ENCODE measurements at places on chromosomes 7 and 10.

DNA sequence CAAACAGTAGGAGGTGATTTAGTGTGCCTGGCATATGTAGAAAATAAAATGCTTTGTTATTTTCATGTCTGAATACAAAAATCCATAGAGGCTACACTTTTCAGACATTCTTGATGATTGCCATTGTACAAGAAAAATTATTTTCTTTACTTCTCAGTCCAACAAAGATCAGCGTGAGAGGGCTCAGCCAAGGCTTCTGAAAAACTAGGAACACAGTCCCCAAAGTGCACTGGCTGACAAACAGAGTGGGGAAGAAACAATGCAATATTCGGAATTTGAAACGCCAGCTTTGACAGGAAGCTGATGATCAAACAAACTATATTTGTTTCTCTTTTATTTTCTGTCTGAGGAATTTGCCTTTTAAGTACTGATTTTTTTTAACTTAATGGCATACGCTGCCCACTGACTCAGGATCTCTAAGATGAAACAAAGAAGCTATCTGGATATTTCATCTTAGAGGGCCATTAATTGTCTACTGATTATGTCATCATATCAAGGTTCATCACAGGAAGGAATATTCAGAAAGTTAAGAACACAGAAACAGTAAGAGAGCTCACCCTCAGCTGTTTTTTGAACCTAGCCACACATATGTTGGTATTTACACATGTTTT lies 197.0 kb upstream of the INHBA start:
- no peak for DNase-seq

DNA sequence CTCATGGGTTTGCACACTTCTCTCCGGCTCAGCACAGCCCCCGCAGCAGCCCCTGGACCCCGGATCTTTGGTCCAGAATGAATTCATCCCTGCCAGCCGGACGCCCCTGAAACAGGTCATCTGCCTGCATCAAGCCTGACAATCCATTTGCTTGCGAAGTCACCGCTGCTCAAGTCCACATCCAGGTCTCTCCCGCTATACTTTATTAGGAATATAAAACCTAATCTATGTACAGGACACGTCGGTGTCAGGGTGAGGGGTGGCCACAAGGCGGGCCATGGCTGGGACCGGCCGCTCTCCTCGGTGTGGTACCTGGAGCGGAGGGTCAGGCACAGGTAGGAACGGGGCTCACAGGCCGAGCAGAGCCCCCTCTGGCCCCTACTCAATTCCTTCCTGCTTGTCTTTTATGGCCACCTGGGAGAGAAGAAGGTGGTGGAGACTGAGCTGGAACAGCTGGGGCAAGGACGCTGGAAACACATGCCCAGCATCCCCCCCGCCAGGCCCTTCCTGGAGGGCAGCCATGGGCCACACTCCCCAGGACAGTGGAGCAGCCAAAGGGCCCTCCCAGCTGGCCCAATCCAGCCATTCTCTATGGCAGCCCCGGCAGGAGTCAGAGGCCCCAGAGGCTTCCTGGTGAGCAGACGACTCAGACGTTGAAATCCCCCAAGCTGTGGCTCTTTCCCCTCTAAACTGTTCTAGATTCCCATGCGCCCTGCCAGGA lies 5.3 kb downstream of the POLR2J start:
- no peak for DNase-seq

- peak; percentile 52 for DNase-seq
Observed at GRCh38 chr10:102775935-102776669, 32.4 kb downstream of the WBP1L start.

GRCh38 chr10:7948371-7949000 lies 106.0 kb upstream of the GATA3 start:
- DNase-seq, result no peak

GRCh38 chr7:156927571-156928405 lies 21.7 kb upstream of the NOM1 start:
- no peak for DNase-seq

DNA sequence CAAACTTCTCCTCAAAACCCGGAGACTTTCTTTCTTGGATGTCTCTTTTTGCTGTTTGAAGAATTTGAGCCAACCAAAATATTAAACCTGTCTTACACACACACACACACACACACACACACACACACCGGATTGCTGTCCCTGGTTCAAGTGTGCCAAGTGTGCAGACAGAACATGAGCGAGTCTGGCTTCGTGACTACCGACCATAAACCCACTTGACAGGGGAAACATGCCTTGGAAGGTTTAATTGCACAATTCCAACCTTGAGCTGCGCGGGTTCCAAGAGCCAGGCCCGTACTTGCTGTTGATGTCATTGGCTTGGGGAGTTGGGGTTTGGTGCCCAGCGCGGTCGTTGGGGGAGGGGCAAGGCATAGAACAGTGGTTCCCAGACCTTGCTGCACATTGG lies 1.7 kb downstream of the EGFR start:
- DNase-seq, result no peak

DNA sequence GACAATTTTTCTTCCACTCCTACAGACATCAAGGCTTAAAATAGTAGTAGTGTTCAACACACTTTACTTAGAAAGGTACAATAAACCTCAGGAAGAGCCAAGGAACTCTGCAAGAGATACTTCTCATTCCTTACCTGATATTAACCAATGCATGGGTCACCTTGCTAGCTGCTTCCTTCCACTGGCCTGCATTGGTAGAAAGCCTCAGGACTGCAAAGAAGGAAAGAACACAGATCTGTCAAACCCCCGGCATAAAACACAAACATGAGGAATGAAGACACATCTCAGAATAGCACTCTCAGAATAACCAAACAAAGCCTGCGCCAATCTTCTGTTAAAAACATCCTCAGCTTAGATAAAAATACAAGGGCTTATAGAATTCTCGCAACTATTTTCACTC lies 96.1 kb upstream of the KCNIP2 start:
- DNase-seq, result no peak

DNA sequence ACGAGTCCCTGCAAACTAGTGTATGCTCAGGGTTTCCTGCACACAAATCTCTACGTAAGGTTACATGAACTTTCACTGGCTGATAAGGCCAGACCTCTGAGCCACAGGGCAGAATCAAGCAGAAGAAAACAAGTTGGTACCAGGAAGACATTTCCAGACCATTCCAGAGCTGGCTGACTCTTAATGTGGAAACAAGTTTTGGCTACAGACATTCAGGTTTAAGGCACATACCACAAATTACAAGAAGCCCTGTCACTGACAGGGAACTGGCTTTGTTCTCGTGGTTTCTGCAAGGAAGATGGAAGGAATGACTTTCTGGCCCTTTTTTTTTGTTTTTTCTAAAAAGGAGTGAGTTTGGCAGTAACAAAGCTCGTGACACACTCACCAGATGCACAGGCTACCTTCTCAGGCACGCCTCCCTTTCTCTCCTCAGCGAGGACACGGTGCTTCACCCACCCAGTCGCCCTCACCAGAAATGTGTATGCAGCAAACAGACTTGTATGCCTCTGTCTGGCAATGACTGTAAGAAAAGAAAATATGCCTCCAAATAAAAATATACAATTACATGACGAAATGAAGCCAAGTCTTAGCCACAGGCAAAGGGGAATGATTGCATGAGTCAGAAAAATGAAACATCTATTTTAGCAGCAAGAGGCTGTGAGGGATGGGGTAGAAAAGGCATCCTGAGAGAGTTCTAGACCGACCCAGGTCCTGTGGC lies 22.6 kb downstream of the PLAC9 start:
- DNase-seq, result no peak

DNA sequence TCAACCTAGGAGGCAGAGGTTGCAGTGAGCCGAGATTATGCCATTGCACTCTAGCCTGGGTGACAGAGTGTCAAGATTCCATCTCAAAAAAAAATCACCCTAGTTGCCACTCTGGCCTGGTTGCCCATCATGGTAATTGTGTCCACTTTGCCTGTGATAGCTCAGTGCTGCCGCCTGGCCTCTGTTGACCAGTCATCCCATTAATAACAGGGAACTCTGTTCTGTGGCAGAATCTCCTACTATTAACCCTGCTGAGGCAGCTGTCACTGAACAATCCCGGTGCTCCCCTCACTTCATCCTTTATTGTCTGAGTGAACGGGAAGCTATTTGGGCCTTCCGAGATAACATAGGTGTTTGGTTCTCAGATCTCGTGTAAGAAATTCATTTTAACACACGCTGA lies 14.6 kb downstream of the ZNF3 start:
- no peak for DNase-seq

DNA sequence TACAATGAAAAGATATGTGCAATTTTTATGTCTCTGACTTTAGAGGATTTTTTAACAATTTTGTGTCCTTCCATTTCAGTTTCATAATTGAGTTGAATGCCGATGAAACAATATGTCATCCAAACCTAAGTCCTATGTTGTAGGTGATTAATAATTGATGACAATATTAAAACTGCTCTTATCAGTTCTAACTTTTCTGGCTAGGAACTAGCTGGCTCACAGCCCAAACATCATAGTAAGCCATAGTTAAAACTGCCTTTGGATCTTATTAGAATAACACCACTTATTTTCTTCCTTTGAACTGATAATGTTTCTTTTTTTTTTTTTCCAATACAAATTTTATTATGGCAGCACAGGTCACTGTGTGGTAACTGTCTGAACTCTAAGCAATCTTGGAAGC lies 230.9 kb downstream of the GRM8 start:
- DNase-seq, result no peak

GRCh38 chr10:101301111-101301731 lies 52.7 kb upstream of the BTRC start:
- peak; percentile 42 for DNase-seq

- no peak for DNase-seq
Observed at GRCh38 chr7:32661501-32661900, 166.2 kb downstream of the AVL9 start.

Data from CD4-positive, alpha-beta T cell treated with Interleukin-17A for 4 hours (primary cell).